ENCODE measurements at places on chromosomes 2 and 18.

DNA sequence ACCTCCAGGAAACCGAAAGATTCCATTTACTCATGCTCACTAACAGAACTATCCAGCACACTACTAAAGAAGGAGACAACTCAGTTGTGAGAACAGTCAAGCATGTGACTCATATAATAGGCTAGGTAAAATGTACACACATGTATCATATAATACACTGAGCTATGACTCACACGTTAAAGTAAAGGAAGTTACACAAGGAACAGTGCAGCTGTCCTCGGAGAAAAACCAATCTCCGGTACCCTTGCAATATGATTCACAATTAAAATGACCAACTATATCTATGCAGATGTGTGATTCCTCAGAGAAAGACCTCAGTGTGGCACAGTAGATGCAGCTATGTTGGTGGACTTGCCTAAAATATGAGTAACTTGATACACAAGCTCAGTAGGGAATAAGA lies 76.5 kb downstream of the STRN start:
- no peak for DNase-seq

DNA sequence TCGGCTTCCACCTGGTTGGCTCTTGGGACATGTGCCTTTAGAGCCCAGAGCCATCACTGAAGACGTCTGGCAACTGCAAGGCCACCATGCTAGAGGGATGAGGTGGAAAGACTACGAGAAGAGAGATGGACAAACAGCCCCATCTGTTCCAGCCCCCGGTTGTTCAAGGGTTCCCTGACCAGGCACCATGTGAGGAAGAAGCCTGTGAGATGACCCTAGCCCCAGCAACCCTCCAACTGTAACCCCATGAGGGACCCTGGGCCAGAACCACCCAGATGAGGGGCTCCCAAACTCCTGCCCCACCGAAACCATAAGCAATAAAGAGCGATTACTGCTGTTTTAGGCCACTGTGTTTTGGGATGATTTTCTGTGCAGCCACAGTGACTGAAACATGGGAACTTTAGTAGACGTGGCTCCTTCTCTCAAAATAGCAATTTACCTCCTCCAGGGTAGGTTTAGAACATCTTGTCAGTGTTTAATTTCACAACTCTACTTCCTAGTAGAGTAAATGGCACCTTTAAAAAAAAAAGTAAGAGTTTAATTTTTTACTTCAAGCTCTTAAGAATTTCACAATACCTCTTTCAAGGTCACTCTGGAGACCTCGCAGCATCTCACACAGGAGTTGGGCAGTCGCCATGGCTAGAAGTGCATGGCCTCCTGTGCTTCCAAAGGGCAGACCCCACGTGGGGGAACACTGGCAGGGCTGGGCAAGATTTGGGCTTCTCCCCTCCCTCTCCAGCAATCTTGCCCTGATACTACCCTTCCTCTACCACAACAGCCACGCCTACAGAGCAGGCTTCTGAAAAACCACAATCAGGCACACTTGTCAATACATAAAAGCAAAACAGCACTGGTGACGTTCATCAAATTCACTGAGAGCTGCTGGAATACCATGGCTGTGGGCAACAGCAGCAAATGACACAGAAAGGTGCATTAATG lies 48.8 kb downstream of the TMEM163 start:
- DNase-seq = no peak

DNA sequence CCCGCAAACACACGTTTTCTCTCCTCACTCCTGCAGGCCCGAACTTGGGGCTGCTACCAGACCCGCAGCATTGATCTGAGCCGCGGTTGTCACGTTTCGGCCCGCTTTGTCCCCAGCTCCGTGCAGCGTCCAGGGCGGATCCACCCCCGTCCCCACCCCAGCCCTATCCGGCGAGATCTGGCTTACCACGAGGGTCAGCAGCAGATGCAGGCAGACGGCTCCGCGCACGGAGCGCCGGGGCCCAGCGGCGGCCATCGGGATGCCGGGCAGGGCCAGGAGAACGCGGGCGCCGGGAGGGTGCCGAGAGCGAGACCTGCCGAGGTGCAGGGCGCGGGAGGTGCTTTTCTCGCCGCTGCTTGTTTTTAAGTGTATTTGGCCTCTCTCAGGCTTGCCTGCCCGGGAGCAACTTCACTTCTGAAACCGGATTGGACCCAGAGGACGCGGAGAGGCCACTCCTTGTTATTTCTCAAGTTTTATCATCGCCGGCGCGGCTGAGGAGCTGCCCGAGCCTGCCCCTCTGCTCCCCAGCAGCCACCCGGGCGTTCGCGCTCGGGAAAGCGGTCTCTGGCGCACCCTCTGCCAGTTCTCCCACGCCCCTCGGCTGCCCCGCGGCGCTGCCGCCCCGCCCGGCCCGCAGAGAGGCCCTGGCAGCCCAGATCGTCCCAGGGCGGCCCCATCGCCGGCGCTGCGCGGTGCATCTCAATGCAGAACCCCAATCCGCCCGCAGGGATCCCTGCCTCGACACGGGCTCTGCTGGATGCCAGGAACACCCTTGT lies at the start of gene DSC3:
Gene DSC3, minus strand, starts transcription at position 337 of the 776 bp plus-strand sequence. Its CDS starts 82 bp downstream, at position 255.
- no peak for DNase-seq

- no peak for DNase-seq
Measured at GRCh38 chr2:105977212-105977611, 216.9 kb downstream of the UXS1 start.

DNA sequence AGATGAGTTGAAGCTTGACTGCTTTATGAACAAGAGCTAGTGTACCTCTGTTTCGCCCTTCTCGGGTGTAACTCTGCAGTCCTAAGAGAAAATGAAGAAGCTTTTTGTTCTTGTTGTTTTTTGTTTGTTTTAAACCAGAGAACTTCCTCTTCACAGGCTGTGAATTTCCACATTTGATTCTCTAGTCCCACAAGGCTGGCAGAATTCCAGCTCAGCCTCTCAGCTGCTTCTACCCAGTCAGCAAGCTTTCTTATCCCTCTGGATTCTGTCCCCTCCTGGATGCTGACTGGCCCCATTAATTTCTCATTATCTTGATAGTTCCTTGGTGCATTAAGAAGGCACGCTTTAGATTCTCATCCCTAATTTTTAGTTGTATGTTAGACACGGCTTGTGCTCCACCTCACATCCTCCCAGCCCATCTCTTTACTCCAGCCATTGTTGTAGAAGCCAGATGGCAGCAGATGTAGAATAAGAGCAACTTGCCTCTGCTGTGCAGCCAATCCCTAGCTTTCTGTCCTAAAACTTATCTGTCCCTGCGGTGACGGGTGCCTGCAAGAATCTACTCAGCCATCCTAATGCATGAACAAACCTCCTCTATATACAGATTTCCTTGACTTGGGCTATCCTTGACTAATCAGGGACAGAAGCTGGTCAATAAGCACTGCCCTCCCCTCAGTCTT lies 12.3 kb upstream of the RESP18 start:
- DNase-seq = peak; percentile 31

GRCh38 chr2:238667008-238667407 lies 180.9 kb upstream of the TWIST2 start:
- DNase-seq = no peak

DNA sequence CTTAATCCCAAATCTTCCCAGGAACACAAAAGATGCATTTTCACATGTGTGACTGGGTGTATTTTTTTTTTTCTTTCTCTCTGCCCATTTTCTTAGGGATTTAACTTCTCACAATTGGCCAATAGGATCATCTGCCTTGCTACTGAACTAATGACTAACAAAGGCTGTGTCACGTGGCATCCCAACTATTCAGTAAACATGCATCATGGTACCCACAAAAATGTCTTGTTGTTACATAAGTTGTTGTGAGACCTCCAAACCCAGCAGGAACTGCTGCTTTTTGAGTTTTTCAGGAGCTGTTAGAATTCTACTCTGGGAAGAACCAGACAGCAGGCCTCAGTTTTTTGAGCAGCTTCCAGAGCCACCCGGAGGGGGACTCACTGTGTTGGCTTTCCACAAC lies 31.9 kb downstream of the GAD1 start:
- no peak for DNase-seq

DNA sequence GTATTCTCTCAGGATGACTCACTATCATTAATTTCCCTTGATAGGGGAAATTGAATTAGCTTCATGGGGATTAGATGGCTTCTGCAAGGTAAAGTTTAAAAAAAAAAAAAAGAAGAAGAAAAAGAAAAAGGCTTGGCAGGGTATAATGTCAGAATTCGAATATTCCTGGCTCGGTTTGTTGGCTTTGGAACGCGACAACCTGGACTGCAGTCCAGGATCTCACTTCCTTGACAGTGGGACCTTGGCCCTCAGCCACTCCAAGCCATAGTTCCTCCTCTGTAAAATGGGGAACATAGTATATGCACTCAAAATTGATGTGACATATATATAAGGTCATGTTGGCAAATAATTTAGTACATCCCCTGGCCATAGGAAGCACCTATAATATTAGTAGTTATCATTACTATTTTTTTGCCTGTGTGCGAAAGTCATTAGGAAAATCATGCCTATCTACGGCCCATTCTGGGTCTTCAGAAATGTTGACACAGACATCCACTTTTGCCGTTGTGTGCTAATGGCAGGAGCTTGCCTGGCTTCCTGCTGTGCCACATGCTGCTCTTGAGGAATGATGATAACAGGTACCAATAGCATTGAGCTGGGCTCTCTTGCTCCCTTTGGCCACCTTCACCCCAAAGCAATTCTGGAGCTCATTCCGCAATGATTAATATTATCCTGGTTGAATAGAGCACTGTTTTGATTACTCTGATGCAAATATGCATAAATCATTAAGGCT lies 97.9 kb downstream of the MTCL1 start:
- peak; percentile 66 for DNase-seq

DNA sequence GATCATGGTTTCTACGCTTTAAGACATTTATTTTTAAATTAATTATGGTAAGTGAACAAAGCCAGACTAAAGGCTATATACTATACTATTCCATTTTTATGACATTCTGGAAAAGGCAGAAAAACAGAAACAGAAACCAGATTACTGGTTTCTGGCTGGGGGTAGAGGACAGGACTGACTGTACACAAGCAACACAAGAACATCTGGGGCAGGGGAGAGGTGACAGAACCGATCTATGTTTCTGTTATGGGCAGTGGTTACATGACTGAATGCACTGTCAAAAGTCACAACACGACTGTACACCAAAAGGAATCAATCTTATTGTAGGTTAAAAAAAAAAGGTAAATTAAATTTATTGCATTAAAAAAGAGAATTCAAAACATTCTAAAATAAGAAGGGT lies 64.7 kb downstream of the PTPN2 start:
- DNase-seq = no peak

DNA sequence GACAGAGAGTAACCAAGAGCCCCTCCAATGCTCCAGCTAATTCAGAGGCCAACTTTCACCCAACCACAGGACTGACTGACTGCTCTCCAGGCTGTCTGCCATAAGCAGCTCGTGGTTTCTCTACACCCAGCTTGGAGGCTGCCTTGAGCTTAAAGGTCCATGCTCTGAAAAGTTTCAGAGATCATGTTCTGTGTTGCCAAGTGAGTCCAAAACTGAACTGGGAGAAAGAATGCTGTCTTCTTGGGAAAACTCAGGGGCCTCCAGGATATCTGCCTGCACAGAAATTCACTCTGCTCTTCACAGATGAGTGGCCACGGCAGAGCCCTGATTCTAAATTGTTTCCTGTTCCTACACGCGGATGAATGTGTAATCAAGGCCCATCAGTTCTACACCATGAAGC lies 51.1 kb downstream of the LPIN2 start:
- no peak for DNase-seq

DNA sequence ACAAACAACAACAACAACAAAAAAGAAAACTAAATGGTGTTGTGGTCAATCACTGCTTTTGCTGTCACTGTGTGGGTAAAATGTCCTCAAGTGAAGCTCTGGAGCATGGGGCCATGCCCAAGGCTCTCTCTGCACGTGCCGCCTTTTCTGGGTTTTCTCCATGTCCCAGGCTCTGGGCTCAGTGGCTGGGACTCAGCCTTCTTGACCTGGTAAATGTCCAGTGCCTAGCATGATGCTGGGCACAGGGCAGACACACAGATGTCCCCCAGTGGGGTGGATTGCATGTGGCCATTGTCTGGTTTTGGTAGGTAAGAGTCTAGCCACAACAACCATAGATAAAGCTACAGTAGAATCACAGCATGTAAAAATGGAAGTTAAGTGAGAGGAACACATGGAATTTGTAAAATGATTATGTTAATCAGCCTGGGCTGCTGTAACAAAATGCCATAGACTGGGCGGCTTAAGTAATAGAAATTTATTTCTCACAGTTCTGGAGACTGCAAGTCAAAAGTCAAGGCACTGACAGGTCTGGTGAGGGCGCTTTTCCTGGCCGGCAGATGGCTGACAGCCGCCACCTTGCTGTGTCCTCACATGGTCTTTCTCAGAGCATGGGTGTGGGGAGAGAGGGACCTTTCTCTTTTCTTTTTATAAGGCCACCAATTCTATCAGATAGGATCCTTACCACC lies 174.4 kb downstream of the ACOXL start:
- no peak for DNase-seq

GRCh38 chr2:120210270-120210693 lies 12.9 kb downstream of the TMEM185B start:
- DNase-seq = no peak
